ENCODE measurements at places on chromosomes 16 and 17.

DNA sequence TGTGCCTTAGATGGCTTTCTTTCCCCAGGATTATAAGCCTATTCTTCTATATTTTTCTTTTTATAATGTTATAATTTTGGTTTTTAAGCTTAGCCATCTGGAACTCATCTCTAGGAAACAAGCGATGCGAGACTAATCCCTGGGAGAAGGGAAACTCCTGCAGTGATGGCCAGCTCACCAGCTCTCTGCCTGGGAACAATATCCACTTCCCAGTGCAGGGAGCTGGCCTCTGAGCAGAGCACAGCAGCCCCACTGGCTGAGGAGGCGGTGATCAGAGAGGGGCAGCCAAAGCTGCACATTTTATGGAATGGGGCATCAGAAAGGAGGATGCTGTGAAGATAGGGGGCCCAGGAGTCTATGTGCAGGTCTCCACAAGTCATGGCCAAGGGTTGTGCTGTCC lies 183.3 kb downstream of the LGALS9B start:
- no peak for DNase-seq

GRCh38 chr16:11224894-11225676 lies 30.9 kb downstream of the SOCS1 start:
- DNase-seq, result peak; percentile 41

GRCh38 chr16:71896764-71897368 lies 1.5 kb downstream of the IST1 start:
- no peak for DNase-seq

DNA sequence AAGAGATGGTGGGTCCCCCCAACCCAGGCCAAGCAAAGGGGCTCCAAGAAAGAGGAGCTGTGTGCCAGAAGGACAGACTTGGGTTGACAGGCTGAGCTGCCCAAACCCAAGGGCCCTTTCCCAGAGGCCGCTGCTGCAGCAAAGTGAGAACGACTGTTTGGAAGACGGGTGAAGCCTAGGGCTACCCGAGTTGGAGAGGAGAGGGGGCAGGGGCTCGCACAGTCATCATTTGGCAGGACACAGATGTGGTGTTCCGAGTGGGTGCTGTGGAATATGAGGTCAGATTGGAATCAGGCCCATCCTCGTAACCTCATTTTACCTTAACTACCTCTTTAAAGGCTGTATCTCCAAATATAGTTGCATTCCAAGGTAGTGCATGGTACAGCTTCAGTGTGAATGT lies 5.3 kb upstream of the MFAP4 start:
- no peak for DNase-seq

DNA sequence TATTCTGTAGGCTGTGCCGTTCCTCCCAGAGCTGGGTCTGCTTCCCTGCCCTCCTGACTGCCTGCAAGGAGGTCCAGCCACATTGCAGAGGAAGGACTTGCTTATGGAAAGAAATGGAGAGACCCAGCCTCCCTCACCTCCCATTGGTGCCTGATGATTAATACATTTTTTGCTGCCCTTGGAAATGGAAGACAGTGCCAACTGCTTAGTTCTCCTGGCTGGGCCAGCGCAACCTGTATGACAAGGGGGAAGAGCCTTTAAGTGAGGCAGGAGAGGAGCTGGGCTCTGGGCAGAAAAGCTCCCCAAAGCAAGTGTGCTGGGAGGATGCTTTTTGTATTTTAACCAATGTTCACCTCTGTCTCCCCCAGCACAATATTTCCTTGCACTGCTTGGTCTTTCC lies 238.5 kb downstream of the SOX9 start:
- DNase-seq, result no peak

DNA sequence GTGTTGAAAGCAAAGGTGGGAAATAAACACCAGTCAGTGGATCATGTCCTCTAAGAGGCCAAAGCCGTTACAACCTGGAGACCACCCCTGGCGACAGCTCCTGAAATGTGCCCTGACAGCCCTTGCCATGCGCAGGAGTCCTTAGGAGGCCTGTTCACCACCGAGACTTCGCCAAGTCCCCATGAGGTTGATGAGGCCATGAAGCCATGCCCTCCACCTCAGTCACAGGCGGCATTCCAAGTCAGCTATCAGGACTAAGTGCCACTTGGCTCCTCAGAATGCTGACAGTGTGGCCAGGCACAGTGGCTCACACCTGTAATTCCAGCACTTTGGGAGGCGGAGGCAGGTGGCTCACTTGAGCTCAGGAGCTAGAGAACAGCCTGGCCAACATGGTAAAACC lies 27.1 kb downstream of the ADAM11 start:
- no peak for DNase-seq
